Cortex of kidney (tissue), 1 donor: ENCODE measurements at places on chromosomes 13 and 19.

GRCh38 chr13:28401303-28402056 lies 93.4 kb downstream of the FLT1 start:
- DNase-seq = no peak

DNA sequence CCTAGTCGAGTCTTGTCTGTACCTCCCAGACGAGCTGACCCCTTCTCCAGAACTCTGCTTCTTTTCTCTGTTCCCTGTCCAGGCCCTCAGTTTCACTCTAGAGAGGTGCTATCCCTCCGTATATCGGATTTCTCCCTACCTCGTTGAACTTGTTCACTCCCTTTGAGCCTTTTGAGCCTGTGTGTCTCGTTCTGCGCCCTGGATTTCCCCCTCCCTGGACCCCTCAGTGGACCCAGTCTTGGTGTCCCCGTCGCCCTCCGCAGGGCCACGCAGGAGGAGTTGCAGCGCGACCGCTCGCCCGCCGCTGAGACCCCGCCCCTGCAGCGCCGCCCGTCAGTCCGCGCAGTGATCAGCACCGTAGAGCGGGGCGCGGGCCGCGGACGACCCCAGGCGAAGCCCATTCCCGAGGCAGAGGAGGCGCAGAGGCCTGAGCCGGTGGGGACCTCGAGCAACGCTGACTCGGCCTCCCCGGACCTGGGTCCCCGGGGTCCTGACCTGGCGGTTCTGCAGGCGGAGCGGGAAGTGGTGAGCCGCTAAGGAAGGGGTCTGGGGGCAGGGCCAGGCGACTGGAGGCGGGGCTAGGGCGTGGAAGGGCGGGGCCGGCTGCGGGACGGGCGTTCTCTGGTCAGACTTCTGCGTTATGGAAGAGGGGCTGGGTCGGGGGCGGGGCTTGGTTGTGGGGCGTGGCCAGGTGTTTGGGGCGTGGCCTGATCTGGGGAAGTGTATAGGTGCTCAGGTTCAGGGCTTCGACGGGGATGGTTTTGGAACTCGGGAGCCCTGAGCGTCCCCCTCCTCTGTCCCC lies 5.5 kb downstream of the EPS8L1 start:
- DNase-seq = no peak

DNA sequence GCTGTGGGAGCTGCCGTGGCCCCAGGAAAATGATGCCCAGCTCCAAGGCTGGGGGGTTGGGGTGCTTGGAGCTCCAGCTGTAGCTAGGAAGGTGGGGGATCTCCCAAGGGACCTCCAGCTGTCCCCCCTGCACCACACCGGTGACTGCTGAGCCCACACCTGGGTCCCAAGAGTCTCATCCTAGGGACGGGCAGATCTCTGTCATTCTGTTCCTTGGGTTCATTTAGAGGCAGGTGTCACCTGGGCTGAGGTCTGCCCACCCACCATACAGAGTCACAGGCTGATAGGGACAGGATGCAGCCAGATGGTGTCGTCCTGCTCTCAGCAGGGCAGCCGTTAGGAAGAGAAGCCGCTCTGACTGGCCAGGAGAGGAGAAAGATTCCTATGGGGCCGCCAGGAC lies 5.3 kb downstream of the F2RL3 start:
- DNase-seq = no peak

DNA sequence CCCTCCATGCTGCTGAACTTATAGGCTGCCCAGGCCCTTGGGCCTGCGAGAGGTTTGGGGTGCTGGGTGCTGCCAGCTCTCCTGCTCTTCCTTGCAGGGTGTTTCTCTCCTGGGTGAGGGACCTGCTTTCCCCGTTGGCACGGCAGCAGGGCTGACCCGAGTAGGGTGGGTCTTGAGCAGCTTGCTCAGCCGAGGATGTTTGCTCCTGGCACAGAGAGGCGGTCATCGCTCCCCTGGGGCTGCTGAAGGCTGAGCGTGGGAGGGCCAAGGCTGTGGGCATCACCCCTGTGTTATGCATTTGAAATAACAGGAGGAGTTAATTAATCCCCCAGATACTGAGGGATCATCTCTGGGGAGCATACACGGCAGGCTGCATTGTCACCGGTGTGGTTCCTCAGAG lies 5.3 kb downstream of the KCTD15 start:
- DNase-seq = no peak

- DNase-seq = no peak
Observed at GRCh38 chr19:56086671-56087430, 34.2 kb downstream of the ZNF787 start.

DNA sequence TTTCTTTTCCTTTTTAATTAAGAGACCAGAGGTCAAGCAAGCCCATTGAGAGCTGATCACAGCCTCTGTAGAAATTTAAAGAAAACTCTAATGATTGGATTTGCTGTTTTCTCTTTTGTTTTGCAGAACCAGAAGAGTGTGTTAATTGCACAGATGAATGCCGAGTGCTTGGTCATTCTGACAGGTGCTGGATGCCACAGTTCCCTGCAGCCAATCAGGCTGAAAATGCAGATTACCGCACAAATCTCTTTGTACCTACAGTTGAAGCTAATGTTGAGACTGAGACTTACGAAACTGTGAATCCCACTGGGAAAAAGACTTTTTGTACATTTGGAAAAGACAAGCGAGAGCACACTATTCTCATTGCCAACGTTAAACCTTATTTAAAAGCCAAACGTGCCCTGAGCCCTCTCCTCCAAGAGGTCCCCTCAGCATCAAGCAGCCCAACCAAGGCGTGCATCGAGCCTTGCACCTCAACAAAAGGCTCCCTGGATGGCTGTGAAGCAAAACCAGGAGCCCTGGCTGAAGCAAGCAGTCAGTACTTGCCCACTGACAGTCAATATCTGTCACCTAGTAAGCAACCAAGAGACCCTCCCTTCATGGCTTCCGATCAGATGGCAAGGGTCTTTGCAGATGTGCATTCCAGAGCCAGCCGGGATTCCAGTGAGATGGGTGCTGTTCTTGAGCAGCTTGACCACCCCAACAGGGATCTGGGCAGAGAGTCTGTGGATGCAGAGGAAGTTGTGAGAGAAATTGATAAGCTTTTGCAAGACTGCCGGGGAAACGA lies 93.1 kb downstream of the PCDH17 start:
- DNase-seq = no peak

GRCh38 chr19:48415395-48415794 lies 21.9 kb downstream of the GRIN2D start:
- no peak for DNase-seq

DNA sequence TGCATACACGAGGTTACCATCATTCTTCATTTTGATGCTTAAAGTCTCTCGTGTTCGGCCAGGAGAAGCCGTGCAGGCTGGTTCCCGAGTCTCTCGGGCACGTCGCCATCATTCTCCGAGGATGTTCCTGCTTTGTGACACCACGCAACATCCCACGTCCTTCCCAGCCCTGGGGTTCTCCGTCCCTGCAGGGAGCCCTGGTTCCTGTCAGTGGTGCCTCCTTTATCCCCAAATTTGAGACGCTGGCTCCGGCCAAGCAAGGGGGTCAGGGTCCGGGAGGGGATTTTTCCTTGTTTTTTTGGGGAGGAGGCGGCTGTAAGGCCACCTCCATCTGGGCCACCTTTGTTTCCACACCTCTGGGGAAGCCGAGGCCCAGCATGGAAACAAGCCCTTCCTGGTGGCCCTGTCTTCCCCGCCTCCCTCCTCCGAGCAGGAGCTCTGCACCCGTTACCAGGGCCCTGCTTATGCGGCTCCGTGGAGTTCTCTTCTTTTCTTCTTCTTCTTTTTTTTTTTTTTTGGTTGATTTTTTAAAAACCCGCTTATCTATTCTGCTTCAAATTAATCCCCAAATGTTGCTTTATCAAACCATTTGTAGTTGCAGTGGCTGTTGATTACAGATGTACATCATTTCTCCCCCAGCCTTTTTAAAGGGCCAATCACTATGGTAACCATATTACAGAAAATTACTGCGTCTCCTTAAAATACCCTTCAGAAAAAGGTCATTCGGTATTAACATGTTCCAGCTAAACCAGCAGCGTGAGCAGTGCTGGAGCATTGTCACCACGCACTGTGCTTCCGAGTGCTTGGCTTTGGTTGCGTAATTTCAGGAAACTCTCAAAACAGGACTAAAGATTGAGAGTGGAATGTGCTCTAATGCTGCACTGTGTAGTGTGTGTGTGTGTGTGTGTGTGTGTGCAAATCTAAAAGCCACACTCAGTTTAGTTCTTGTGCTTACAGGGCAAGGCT lies 50.4 kb downstream of the TEX29 start:
- DNase-seq = no peak

DNA sequence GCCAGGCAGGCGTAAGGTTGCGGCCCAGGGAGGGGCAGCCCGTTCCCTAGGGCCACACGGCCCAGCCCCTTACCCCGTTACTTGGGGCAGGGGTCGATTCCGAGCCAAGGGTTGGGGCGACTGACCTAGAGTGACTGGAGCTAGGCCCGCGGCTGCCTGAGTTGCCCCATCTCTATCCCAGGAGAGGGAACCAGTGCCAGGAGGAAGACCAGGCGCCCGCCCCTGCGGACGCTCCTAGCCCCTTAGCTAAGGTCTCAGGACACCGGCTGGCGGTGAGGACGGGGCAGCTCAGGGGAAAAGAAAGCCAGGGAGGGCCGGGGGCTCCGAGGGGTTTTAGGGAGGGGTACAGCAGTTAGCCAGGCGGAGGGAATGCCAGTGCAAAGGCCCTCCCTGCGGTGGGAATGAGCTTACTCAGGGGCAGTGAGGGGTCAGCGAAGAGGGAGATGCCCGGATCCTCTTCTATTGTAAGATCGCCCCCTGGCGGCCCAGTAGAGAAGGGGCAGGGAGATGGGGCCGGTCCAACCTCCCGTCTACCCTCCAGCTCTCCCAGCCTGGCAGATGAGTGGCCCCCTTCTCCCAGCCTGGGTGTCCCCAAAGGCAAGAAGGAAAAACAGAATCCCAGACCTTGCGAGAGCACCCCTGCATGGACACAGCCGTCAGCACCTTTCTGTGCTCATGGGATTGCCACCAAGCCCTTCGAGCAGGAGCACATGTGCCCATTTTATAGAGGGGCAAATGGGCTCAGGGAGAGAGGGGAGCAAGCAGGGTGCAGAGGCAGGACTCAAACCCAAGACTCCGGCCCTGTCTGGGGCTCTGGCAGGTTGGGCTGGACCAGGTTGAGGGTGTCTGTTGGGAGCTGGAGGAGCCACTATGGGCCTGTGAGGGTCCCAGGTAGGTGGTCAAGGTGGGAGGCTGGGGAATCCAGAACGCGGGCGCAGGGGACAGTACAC lies 16.3 kb downstream of the CILP2 start:
- no peak for DNase-seq

DNA sequence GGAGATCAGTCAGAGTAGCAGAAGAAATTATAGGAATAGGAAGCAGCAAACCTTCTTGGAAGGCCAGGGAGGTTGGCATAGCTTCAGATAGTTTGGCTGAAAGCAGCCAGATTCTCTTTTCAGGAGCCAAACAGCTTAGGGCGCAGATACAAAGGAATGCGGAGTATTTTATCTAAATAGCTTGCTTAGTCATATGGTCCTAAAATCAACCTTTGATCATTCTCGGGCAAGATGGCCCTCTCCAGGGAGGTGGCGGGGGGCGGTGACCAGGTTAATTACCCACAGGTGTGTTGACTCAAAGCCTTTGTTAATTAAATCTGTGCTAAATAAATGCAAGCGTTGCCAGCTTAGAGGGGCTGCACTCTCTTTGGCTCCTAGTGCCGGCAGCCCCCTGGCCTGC lies 12.5 kb upstream of the NCR1 start:
- no peak for DNase-seq

- no peak for DNase-seq
Observed at GRCh38 chr19:46466536-46467196, 4.7 kb downstream of the PNMA8A start.

- DNase-seq = no peak
Observed at GRCh38 chr13:74465271-74465670, 331.1 kb upstream of the KLF12 start.

- no peak for DNase-seq
Observed at GRCh38 chr13:105878119-105878700, 657.3 kb downstream of the EFNB2 start.

DNA sequence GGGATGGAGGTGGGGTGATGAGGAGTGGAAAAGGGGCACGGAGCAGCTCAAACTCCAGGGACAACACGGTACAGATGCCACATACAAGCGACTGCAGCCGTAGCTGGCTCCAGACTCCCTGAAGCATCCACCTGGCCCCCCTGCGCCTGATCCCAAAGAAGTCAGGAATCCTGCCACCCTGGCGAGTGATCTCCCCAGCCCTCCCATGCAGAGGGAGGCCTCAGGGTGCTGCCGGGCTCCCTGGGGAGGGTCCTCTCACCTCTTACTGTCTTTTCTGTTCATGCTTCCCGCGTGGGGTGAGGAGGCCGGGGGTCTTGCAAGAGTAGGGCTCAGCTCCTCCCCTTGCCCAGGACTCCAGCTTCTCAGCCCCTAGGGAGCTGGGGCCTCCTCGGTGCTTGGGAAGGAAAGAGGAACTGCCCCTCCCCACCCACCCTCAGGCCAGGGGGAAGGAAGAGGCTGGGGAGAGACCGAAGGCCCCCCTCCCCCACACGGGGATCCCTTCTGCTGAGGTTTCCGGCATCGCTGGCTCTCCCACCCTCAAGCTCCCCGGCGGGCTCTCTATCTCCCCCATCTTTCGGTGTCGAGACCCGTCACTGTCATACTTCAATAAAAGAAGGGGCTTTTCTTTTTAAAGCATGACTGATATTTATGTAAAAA lies at the start of gene RASGRP4:
TSS of gene RASGRP4 (minus strand) at position 410 of the 657 bp plus-strand sequence. CDS start at position 282, 128 bp downstream.
- no peak for DNase-seq

DNA sequence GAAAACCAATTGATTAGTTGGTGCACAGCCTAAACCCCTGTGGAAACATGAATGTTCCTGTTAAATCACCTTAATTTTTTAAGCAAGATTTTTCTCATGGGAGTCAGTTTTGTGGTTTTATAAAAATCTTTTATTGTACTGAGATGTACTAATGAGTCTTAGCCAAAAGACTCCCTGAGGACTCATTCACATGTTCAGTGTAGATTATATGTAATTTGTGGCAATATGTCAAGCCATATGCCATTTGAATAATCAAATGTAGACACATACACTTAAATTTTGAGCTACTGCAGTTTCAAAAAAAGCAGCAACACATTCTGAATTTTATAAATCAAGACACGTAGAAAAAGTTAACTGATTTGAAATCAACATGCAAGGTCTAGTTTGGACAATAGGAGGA lies 395.2 kb downstream of the MYO16 start:
- no peak for DNase-seq

DNA sequence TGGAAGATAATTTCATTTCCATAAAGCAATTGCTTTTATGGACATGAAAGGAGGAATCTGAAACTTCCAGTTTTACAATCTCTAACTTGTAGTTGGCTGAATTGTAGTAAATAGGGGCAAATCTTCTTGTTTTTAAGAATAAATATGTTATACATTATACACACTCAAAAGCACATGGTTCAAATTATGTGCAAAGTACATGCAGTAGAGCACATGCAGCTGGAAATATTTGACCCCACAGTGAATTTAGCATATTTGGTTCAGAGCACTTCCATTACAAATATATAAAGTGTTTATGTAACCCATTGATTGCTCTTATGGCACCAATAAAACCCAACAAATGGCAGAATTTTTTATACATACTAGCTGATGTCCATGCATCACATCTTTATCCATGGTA lies 180.5 kb downstream of the IRS2 start:
- DNase-seq = no peak

GRCh38 chr19:33667141-33667650 lies 45.4 kb downstream of the CHST8 start:
- DNase-seq = no peak
